ENCODE measurements at places on chromosomes 7 and 10. TPM values are rescaled to one million over a fixed set of nuclear protein-coding genes. Genes with fewer than 3 reads are reported as not detected.

GRCh38 chr10:132934953-132935352 lies 7.4 kb downstream of the CFAP46 start:
- DNase-seq, result no peak

- no peak for DNase-seq
These were observed 4.0 kb downstream of the CDCA7L start for GRCh38 chr7:21941611-21942141.

- DNase-seq, result no peak
These were observed 93.1 kb downstream of the STRA8 start for GRCh38 chr7:135326636-135327280.

GRCh38 chr7:118218413-118219156 lies 5.9 kb upstream of the ANKRD7 start:
- no peak for DNase-seq

GRCh38 chr10:63672491-63672890 lies 151.3 kb downstream of the REEP3 start:
- DNase-seq, result no peak

DNA sequence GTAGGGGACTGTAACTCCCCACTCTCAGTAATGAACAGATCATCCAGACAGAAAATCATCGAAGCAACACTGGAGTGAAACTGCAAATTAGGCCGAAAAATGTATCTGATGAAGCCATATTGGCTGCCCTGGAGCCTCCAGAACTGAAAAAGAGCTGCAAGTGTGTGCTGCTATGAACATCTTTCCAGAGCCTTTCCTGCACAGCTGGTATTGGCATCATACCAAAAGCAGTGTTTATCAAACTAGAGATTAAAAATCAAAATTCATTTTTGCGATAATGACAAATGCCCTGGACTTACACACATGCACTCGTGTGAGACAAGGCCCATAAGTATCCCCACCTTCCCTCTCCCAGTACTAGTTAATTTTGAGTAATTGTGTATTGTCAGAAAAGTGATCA lies 6.8 kb upstream of the CLDN12 start:
- no peak for DNase-seq

- DNase-seq, result no peak
These were observed 365.7 kb upstream of the AKR1E2 start for GRCh38 chr10:4460267-4460666.

DNA sequence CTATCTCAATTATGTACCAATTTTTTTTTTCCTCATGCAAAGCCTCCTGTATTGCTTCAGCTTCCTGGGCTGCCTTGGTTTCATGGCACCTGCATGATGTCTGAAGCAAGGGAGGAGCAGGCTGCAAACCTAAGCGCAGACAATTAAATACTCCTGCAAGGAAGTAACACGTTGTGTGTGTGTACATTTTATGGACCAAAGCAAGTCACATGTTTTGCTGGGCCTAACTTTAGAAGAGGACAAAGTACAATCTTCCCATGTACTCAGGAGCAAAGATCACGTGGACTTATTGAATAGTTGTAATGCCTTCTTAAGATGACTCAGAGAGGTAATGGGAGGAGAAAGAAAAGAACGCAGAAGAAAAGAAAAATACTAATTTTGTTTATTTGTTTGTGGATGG lies 944.0 kb upstream of the C7orf33 start:
- DNase-seq, result no peak

DNA sequence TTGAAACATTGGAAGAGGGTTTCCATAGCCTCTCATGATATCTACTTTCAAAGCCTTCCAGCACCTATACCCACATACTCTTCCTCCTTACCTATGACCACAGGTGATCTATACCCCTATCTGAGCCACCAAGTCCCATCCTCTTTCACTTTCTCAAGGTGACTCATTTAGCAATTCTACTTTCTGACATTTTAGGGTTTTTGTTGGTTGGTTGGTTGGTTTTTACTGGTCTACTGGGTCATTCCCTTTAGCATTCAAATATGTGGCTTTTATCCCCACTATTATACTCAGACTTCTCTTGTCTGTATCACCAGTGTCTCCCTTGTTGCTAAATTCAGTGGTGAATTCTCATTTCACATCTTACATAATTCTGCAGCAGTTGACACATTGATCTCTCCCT lies 130.4 kb upstream of the STEAP4 start:
- no peak for DNase-seq

DNA sequence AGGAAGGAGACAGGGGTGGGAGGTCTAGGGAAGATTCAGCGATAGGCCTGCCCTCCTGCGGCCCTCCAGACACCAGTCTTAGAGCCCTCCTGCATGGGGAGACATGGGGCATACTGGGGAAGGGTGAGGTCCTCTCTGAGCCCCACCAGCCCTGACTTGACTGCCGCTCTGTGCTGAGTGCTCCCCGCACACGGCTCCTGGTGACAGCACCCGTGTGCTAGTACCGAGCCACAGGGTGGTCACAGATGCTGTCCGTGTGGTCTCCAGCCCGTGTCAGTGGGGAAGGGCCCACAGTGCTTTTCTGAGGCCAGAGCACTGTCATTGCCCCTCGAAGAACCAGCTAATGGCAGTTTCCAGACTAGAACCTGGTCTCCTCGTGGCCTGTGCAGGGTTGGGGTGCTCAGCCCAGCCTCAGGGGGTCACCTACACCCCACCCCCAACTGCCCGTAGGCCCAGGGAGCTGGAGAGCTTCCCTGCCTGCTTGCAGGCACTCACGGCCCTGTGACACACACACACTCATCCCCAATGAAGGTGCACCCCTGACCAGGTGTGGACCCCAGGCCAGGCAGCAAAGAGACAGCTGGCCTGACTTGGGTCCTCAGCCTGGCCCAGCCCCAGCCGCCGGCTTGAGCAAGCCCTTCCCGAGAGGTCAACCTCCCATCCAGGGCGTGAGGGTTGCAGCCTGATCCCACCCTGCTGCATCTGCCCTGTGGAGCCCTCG lies 86.0 kb upstream of the RET start:
- peak; percentile 82 for DNase-seq

DNA sequence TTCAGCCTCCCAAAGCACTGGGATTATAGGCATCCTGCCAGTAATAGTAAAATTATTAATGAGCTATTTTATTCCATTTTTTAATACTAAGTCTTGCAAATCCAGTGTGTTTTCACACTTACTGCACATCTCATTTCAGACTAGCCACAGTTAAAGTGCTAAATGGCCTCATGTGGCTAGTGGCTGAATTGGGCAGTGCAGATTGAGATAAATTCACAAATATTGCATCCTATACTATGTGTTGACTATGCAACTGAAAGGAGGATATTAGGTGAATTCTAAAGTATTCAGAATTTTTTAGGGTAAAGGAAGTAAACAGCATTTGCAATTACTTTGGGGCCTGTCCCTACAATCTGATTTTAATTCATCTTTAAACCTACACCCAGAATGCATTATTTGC lies 10.2 kb downstream of the APBB1IP start:
- DNase-seq, result no peak

DNA sequence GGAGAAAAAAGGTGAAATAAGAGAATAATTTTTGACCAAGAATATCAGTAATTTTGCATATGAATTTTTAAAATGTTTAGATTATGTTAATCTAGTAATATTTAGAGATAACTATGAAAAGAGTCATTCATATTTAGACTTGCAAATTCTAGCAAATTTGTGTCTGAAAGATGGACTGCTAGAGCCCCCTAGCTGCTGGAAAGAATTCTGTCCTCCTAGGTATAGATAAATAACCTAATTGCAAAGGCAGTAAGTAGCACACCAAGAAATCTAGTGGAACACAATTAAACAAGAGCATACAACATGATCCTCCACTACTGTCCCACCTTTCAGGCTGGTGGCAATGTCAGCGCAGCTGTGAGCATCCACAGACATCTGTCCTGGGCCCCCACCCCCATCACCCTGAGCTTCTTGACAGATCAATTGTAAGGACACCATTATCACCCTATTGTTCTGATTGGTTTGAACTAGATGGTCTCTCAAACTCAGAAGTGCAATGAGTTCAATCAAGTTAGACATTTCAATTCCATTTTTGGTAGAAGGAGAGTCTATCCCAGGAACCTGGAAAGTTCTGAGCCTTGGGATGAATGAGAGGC lies 15.0 kb upstream of the GFRA1 start:
- no peak for DNase-seq

GRCh38 chr7:20211376-20211775 lies 5.8 kb downstream of the MACC1 start:
- no peak for DNase-seq

- DNase-seq, result no peak
These were observed 201.4 kb downstream of the TNS3 start for GRCh38 chr7:47380325-47381133.

DNA sequence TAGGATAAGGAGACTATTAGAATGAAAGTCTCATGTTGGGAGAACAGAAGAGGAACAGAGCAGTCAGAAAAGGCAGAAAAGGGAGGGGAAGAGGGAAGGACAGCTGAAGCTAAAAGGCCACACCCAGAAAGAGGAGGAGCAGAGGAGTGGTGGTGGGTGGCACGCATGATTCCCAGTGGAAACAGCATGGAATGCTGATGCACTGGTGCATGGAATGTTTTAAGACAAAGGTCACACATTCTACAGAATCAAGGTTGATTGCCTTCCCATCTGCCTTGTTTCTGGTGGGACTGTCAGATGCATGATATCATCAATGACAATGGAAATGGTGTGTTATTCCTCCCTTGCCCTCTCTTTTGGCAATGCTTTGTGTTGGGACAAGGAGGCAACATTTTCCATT lies 285.4 kb upstream of the MKI67 start:
- no peak for DNase-seq

GRCh38 chr7:133431134-133431724 lies 178.4 kb downstream of the EXOC4 start:
- DNase-seq, result no peak

- no peak for DNase-seq
These were observed 1.2 kb downstream of the NUB1 start for GRCh38 chr7:151342811-151343210.

- no peak for DNase-seq
These were observed 12.6 kb downstream of the SLC29A4 start for GRCh38 chr7:5295039-5296014.

DNA sequence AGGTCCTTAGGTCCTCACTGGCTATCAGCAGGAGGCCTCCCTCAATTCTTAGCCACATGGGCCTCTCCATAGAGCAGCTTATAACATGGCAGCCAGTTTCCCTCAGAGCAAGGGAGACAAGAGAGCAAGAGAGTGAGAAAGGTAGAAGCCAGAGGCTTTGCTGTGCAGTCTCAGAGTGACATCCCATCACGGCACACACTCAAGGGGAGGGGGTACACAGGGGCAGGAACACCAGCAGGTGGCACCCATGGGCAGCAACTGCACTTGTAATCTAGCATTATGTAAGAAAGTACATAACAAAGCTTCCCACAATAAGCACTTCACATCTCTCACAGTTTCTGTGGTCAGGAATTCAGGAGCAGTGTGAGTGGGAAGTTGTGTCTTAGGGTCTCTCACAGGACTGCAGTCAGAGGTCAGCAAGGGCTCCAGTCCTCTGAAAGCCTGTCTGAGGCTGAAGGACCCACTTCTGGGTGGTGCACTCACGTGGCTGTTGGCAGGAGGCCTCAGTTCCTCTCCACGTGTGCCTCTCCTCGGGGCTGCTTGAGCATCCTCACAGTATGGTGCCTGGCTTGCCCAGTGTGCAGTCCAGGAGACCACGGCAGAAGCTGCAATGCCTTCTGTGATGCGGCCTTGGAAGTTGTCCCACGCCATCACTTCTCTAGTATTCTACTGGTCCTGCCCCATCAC lies 159.4 kb downstream of the OAT start:
- peak; percentile 83 for DNase-seq

DNA sequence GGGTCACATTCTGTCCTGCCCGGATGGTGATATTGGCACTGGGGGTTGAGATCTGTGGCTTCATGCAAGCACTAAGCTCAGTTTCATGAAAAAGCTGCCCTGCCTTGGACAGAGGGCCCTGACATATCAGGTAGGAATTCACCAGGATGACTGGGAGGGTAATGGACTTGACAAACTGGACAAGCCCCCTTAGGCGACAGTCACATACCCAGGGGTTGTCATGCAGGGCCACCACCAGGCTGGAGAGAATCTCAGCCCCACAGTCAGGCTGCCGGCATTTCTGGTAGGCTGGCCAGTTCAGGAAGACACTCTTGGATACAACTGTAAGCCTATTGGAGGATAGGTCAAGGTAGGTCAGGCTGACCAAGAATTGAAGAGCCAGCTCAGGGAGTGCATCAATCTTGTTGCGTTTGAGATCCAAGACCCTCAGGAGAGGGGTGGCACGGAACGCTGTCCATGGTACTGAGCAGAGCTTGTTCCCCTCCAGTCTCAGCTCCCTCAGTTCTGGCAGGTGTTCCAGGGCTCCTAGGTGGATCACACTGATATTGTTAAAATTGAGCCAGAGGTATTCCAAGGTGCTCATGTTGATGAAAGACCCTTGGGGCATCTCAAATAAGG lies 824 bp downstream of the LRIT2 start:
- DNase-seq, result no peak

The ANXA8 gene
- total RNA-seq, result not detected

The STEAP2 gene
- 29.9 TPM for total RNA-seq

The PVRIG gene
- total RNA-seq, result not detected

The KCNIP2 gene
- total RNA-seq, result 151 TPM

The PKD2L1 gene
- total RNA-seq, result 0.39 TPM

The GBX1 gene
- not detected for total RNA-seq

The SEMA3C gene
- 93.6 TPM for total RNA-seq

The GDF2 gene
- not detected for total RNA-seq

The TAS2R3 gene
- total RNA-seq, result 0.61 TPM

The INSYN2A gene
- total RNA-seq, result not detected

All from mesenteric fat pad (tissue), 1 donor.